NCI-H1048 (cell line): ENCODE measurements at places on chromosomes 6 and 20.

DNA sequence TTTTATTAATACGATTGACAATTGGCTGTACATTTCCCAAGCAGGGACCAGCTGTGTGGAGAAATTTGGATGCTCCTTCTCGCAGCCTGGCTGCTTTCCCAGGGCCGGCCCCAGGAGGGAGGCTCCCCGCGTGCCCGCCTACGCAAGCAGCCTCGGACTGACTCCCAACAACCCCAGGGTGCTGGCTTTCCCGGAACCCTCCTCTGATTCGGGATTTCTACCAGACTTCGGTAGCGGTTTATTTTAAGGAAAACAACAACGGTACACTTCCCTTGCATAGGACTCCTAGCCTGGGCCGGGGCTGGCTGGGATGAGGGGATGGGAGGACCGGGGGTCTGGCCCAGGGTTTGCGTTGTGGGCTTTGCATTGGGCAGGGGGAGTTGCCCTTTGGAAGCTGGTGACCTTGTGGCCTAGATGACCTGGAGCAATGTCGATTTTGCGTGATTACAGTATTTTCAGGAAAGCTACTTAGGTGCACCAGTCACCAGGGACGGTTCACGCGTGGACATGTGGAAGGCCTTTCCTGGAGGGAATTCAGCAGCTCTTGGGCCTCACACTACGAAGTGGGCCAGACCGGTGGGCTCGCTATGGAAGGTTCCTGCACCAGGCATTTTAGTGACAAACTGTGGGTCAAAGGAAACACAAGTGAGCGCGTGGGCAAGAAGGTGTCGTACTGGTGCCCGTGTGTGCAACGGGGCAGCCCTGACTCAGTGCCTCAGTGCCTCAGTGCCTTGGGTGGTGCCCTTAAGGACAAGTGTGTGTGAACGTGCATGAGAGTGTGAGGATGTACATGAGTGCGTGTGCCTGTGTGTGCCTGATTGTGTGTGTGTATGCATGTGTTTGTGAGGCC is 20.7 kb upstream of the PHACTR3 start:
- no peak for DNase-seq

DNA sequence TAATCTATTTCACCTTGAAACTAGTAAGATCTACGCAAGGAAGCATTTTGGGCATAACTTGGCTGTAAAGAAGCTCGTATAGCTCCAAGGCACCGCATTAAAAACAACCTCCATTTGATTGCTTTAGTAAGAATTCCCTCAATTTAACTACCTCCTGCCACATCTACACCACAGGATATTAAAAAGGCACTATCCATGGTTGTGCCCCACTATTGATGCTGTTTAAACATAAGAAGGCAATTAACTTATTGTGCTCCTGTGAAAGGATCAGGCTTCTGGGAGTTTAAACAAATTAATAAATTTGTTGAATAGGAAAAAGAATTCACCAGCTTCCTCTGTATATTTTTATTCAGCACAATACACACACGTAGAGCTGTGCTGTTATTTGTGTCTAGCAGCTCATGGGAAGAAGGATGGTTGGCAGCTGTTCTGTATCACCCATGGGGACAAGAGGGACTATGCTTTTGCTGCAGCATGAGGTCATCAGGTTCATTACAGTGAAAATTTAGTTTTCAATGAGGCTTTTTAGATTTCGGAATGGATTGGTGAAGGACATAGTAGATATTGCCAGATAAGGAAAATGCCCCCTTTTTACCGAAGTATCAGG is 513.3 kb downstream of the HAO1 start:
- no peak for DNase-seq

- no peak for DNase-seq
Measured at GRCh38 chr20:46808565-46808964, 86.1 kb upstream of the EYA2 start.

- no peak for DNase-seq
Measured at GRCh38 chr6:78611886-78612480, 255.4 kb upstream of the IRAK1BP1 start.

GRCh38 chr6:159852877-159853276 is 37.9 kb upstream of the MAS1 start:
- no peak for DNase-seq

DNA sequence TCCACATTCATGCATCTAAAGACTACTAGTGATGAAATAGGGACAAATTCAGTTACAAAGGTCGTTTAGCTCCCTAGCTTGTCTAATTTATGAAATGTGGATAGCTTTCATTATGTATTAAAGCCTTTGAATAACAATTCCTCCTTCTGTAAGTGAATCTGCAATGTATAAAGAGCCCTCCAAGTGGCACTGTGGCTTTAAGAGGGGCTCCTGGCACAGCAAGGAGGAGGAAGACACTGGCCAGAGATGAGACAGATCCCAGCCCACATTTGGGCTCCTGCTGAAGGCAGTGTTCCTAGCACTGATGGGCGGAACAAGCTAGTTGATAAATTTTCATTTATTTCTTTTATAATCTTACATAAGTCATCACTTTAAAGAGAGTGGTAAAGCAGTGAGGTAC is 17.6 kb upstream of the FUCA2 start:
- DNase-seq, result no peak

DNA sequence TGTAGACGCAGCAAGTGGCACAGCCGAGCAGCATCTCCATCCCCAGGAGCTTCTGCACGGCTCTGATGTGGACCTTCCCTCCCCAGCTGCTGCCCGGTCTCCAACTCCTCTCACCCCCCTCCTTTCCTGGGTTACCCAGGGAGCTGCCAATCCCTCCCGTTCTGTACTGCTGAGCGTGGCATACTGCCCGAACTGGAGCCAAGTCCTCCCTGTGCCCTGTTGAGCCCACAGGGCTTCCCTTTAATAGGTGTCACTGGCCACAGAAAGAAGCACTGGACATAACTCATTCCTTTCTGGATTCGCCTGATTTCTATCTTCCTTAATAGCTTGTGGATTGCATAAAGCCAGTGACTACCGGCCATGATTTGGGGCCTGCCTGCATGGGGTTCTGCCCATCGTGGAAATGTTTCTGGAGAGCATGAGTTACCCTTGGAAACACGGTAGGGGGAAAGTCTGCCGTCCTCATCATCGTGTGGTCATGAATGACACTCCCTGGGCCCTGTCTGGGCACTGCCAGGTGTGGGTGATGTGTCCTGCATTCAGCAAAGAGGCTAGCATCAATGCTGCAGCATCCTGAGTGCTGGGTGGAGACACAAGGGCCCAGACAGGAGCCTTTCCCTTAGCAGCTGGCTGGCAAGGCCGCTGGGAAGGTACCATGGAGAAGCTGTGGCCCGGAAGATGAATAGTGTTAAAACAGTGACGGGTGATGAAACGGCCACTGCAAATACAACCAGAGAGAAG is 189.7 kb downstream of the SYNDIG1 start:
- no peak for DNase-seq

DNA sequence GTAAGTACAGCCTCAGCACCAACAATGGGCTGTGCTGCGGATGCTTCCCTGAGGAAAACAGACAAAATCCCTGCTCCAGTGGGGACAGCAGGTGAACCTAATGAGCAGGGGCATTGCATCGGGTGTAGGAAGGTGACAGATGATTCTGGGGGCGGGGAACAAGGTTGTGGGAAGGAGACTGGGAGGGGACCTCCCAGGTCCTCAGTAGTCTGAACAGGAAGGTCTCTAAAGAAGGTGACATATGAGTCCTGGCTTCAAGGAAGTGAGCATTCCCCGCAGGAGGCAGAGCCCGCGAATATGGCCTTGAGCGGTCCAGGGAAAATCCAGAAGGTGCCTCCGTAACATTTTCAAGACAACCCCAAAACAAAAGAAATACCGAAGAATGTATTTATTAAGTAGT is 19.4 kb downstream of the ULBP1 start:
- DNase-seq, result no peak

DNA sequence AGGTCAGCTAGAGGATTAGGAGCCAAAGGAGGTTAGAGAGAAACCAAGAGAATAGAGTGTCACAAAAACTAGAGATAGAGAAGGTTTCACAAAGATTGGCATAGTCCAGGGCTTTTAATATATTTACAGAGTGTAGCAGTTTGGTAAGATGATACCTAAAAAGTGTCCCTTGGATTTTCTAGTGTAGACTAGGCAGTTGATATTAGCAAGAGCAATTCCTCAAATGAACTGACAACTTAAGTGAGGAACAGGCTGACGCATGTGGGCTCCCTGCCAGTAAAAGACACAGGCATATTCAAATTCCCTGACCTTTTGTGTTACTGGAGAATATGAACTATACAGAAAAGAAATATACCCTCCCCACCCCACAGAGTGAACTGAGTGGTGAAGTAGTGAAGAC is 40.1 kb downstream of the VTA1 start:
- DNase-seq, result no peak

DNA sequence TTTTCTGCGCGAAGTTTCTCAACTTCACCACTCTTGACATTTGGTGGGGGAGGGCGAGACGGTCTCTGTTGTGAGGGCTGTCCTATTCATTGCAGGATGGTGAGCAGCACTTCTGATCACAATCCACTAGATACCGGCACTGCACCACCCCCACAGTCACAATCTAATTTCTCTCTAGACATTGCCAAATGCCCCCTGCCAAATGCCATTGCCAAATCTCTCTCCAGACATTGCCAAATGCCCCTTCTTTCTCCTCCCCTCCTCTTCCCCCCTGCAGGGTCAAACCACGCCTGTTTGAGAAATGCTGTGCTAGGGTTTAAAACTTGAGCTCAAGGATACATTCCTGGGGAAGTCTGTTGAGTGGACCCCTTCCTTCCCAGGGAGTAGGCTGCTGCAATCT is 603.5 kb upstream of the CDH4 start:
- no peak for DNase-seq

GRCh38 chr6:163935158-163935762 is 520.7 kb downstream of the QKI start:
- DNase-seq, result no peak

DNA sequence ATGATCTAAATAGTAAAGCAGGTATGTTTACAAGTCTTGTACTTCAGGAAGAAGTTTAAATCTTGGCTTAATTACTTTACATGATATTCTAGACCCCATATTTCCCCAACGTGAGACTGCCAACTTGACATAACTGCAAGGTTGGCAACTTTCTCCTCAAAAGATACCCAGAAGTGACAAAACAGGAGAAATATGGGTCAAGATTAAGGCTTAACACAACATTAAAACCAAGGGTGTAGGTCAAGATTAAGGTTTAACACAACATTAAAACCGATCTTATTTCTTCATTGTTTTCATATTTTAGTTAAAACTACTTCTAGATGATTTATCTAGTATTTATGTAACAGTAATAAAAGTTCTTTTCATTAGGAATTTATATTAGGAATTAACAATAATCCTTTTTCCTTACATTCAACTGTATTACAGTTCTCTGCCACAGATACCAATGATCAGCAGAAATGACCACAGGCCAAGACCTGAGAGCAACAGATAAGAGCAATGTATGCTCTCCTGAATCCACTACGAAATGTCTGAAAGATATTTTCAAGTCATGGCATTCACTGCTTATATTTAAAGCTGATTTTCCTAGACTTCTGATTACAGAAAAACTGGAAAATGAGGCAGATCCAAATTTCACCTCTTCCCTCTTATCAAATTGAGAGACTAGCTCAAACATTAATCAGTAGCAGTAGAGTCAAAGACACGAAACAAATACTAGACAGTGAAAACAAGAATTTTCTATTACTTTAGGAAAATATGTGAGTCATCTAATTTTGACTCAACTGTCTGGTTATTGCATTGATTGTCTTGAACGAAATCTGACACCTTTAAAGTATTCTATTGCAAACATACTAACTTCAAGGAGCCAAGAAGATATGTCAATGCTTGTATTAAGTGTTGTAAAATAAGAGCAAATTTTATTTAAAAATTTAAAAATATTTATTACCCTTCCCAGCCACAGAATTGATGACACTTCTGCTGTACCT is 72.3 kb downstream of the RNGTT start:
- DNase-seq, result no peak

DNA sequence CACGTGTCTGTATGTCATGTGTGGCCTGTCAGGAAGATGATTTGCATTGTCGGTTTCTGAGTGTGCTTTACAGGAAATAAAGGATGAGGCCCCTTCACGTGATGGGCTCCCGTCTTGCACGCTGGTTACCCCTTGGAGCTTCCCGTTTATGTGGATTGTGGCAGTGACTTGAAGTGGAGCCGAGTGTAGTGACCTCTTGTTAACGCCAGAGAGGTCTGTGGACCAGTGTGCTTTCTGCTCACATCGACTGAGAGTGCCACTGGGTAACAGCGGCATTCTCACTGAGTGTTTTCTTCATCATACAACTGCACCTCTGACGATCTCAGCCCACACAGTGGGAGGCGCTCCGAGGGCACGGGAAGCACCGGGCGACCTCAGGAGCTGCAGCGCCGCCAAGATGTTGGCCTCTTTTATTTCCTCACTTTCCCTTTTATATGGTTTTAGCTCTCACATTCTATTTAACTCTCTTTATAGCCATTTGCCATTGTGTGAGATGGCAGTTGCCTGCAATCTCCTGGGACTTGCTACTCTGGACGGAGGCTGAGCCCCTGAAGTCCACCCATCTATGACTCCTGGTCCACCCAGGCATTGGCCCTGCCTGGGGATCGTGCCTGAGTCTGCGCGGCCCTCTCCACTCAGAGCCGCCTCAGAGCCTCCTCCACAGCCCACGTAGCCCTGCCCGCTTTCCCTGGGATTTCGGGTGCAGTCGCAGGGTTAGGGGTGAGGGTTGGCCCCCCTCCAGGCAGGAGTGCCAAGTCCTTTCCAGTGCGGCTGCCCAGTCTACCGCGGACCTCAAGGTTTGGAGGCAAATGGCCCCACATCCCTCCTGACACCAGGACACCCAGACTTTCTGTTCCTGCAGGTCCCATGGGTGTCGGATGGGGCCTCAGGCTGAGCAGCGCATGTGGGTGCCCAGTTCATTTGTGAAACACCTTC is 238.9 kb downstream of the ERMARD start:
- no peak for DNase-seq

DNA sequence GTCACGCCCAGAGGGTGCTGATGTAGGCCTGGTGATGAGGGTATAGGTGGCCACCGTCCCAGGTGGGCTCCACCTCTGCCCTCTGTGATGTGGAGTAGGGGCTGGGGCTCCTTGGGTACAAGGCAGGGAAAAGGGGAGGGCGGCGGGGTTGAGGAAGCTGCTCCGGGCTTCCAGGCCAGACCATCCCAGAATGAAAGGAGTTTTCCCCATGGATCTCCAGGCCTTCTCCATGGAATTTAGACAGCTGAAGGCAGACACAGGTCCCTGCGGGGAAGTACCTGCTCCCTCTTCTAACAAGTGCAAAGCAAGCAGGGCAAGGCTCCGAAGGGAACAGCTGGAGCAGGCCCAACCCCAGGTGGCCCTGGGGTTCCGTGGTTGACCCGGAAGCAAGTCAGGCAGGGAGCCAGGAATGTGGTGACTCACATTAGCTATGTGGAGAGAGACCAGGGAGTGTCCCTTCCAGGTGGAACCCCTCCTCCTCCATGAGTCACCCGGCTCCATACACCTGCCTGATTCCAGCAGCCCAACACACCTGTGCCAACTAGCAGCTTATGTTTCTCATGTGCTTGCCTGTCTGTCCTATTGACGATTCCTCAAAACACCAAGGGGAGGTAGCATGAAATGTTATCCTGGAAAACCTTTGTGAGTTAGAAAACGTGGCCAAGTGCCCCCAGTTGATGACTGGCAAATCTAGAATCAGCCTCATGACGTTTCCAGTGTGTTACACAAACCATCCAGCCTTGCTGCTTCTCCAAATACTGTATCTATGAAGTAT is 59.7 kb upstream of the SNX9 start:
- DNase-seq, result no peak
